Activated CD4-positive, alpha-beta memory T cell treated with anti-CD3 and anti-CD28 coated beads, Interleukin-2, amount 10 ng/mL, durations not matched to agents 7 days and 5 days (primary cell): ENCODE measurements at places on chromosomes 13 and 19.

DNA sequence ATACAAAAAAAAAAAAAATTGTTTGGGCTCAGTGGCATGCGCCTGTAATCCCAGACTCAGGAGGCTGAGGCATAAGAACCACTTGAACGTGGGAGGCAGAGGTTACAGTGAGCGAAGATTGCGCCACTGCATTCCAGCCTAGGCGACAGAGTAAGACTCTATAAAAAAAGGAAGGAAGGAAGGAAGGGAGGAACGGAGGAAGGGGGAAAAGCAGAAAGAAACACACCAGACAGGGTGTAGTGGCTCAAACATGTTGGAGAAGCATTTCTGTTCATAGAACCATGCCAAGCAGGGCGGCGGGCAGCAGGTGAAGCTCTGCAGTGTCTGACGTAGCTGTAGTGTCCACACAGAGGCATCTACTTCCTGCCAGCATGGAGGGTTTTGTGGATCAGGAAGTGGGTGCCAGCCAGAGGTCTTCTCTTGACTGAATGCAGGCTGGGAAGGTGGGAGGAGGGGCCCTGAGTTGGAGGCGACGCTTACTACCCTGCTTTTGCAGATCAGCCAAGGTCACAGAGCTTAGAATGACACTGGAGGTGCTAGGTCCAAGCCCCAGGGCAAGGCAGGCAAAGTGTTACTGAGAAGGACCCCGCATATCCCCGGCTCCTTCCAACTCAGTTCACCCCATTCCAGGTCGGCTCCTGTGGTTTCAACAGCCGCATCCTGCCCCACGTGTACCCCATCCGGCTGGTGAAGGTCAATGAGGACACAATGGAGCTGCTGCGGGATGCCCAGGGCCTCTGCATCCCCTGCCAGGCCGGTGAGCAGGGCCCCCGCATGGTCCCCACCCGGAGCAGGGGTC, 11.6 kb upstream of the PGLS start:
- no peak for DNase-seq
- no peaks in the 10 kb centered on the region for H3K36me3 ChIP-seq

GRCh38 chr13:74047931-74048600, 86.1 kb downstream of the KLF12 start:
- H3K4me1 ChIP-seq, result peaks cover 34% of the 10 kb centered on the region
- H3K36me3 ChIP-seq, result peaks cover 24% of the 10 kb centered on the region
- H3K27ac ChIP-seq, result no peak overlapping the region
- no peaks in the 10 kb centered on the region for H3K27me3 ChIP-seq

DNA sequence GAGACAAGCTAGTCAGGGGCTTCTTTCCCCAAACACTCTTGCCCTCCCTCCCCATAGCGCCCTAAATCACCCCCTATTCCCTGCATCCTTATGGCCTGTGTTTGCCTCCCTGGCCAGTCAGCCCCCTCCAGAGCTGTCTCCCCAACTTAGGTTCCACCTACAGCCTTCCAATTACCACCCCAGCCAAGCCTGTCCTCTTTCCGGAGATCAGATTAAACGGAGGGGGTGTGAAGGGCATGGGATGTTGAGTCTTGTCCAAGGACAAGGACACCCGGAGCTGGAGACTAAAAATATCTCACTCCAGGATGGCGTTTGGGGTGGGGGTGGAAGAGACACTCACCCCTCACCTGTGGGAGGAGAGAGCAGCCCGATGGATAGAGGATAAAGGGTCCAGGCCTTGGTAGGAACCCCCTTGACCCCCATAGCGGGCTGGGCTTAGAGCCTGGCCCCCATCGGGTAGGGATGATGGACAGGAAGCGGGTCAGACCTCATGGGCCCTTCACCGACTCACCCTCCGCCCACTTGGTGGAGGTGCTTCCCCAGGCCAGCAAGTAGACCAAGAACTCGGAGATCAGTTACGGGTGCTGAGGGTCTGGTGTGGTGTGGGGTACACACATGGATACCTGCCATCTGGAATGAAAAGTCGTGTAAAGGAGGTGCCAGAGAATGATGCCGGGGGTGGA, 6.0 kb downstream of the ZNF865 start:
- H3K27me3 ChIP-seq, result no peaks in the 10 kb centered on the region
- peaks cover 27% of the 10 kb centered on the region for H3K36me3 ChIP-seq
- peaks cover 25% of the 10 kb centered on the region for H3K4me1 ChIP-seq
- H3K27ac ChIP-seq, result no peak overlapping the region
- DNase-seq, result no peak

- no peak overlapping the region for H3K27ac ChIP-seq
- H3K4me1 ChIP-seq, result no peaks in the 10 kb centered on the region
- no peaks in the 10 kb centered on the region for H3K36me3 ChIP-seq
- DNase-seq, result no peak
Observed at GRCh38 chr13:71034018-71034417, 833.0 kb downstream of the DACH1 start.

DNA sequence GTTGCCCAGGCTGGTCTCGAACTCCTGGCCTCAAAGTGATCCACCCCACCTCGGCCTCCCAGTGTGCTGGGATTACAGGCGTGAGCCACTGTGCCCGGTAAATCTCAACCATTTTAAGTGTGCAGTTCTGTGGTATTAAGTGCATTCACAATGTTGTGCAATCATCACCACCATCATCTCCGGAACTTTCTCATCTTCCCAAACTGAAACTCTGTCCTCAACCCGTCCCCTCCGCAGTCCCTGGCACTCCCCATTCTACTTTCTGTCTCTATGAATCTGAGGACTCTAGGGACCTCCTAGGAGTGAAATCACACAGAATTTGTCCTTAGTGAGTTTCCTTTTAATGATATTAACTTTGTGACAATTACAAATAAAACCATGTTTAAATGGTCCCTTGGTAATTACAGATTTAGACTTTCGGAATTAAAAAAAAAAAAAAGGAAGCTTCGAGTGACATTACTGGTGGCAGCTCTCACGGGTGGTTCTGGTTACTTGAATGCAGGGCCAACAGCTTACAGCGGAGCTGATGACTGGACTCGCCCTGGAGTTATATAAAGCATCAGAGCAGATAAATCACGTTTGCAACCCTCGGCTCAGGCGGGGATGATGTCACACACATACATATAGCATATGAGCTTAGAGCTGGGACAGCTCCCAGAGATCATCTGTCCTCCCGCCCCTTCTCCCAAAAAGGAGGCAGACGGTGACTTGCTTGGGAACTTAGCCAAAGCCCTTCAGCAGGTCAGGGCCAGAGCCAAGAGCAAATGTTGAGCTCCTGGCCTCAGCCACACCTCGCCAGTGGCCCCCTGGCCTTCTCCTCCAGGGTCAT, 89.8 kb downstream of the ZNF557 start:
- no peak for DNase-seq
- no peak overlapping the region for H3K27ac ChIP-seq
- H3K27me3 ChIP-seq, result no peaks in the 10 kb centered on the region
- no peaks in the 10 kb centered on the region for H3K4me1 ChIP-seq
- no peaks in the 10 kb centered on the region for H3K36me3 ChIP-seq
- H3K4me3 ChIP-seq, result no peak overlapping the region

GRCh38 chr13:23790577-23791170, 98.5 kb downstream of the MIPEP start:
- H3K4me3 ChIP-seq, result no peak overlapping the region
- H3K27ac ChIP-seq, result no peak overlapping the region
- H3K27me3 ChIP-seq, result no peaks in the 10 kb centered on the region
- H3K36me3 ChIP-seq, result no peaks in the 10 kb centered on the region
- H3K4me1 ChIP-seq, result peaks cover 13% of the 10 kb centered on the region
